ENCODE measurements at places on chromosomes 2 and 18.

DNA sequence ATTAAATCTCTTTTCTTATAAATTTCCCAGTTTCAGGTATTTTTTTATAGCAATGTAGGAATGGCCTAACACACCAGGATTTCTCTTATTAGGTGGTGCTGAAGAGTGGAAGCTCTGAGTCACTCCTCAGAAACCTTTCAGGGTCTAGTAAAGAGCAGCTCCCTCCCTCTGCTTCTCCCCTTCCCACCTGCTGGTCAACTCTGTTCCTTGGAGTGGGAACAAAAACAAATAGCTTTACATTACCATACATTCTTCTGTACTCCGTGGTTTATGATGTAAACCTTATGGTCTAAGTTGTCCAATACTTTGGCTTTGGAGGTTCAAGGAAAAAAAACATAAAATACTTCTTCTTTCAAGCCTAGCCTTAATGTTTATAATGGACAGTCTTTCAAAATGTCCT, 2.7 kb upstream of the IL1R1 start:
- DNase-seq = no peak
- no peaks in the 10 kb centered on the region for H3K36me3 ChIP-seq
- H3K4me3 ChIP-seq = no peak overlapping the region
- H3K27me3 ChIP-seq = no peaks in the 10 kb centered on the region

- no peak overlapping the region for H3K4me3 ChIP-seq
- peaks cover 4% of the 10 kb centered on the region for H3K4me1 ChIP-seq
- H3K36me3 ChIP-seq = no peaks in the 10 kb centered on the region
- no peak overlapping the region for H3K27ac ChIP-seq
- DNase-seq = no peak
- no peaks in the 10 kb centered on the region for H3K27me3 ChIP-seq
These were observed 272.6 kb downstream of the ARHGAP15 start for GRCh38 chr2:143401861-143402260.

GRCh38 chr2:83022631-83023210, 1436.4 kb downstream of the SUCLG1 start:
- no peak overlapping the region for H3K4me3 ChIP-seq
- H3K27me3 ChIP-seq = no peaks in the 10 kb centered on the region
- no peak for DNase-seq
- no peaks in the 10 kb centered on the region for H3K36me3 ChIP-seq
- H3K4me1 ChIP-seq = no peaks in the 10 kb centered on the region
- no peak overlapping the region for H3K27ac ChIP-seq

GRCh38 chr2:206069417-206069816, 16.6 kb downstream of the INO80D start:
- DNase-seq = no peak
- no peaks in the 10 kb centered on the region for H3K27me3 ChIP-seq

GRCh38 chr18:10259901-10260300, 194.5 kb upstream of the APCDD1 start:
- no peaks in the 10 kb centered on the region for H3K36me3 ChIP-seq
- DNase-seq = no peak
- H3K27me3 ChIP-seq = no peaks in the 10 kb centered on the region
- H3K4me1 ChIP-seq = no peaks in the 10 kb centered on the region
- no peak overlapping the region for H3K4me3 ChIP-seq

DNA sequence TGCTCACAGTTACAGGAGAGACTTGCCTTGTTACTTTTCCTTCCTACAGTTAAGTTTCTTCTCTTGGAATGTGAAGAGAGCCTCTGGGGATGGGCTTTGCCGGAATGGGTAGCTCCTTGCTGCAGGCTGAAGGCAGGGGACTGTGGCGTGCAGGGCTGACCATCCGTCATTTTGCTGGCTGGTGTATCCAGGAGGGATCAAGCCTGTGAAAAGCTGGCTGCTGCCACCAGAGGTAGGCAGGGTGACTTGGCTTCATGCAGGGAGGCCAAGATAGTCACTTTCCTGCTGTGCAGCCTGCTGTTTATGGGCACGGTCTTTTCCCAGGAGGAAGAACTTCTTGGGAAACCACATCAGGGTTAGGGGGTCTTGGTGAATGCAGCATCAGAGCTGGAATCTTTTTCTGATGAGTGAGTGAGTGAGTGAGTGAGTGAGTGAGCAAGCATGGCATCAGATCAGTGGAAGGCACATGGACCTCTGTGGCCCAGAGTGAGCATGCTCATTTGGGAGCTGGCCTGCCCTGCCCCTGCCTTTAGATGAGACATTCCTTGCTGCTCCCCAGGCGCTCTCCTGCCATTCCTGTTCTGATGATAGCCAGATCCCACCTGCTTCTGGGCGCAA, 33.0 kb downstream of the FHOD3 start:
- H3K36me3 ChIP-seq = no peaks in the 10 kb centered on the region
- no peaks in the 10 kb centered on the region for H3K27me3 ChIP-seq
- H3K27ac ChIP-seq = no peak overlapping the region
- no peak for DNase-seq
- no peaks in the 10 kb centered on the region for H3K4me1 ChIP-seq
- no peak overlapping the region for H3K4me3 ChIP-seq

GRCh38 chr18:26863921-26864497, 1.5 kb downstream of the AQP4 start:
- H3K27ac ChIP-seq = no peak overlapping the region
- peaks cover 39% of the 10 kb centered on the region for H3K27me3 ChIP-seq
- peaks cover 5% of the 10 kb centered on the region for H3K4me1 ChIP-seq

- DNase-seq = no peak
- H3K4me3 ChIP-seq = no peak overlapping the region
- H3K27me3 ChIP-seq = no peaks in the 10 kb centered on the region
- H3K4me1 ChIP-seq = peaks cover 18% of the 10 kb centered on the region
These were observed 14.5 kb downstream of the SESTD1 start for GRCh38 chr2:179250095-179250494.

DNA sequence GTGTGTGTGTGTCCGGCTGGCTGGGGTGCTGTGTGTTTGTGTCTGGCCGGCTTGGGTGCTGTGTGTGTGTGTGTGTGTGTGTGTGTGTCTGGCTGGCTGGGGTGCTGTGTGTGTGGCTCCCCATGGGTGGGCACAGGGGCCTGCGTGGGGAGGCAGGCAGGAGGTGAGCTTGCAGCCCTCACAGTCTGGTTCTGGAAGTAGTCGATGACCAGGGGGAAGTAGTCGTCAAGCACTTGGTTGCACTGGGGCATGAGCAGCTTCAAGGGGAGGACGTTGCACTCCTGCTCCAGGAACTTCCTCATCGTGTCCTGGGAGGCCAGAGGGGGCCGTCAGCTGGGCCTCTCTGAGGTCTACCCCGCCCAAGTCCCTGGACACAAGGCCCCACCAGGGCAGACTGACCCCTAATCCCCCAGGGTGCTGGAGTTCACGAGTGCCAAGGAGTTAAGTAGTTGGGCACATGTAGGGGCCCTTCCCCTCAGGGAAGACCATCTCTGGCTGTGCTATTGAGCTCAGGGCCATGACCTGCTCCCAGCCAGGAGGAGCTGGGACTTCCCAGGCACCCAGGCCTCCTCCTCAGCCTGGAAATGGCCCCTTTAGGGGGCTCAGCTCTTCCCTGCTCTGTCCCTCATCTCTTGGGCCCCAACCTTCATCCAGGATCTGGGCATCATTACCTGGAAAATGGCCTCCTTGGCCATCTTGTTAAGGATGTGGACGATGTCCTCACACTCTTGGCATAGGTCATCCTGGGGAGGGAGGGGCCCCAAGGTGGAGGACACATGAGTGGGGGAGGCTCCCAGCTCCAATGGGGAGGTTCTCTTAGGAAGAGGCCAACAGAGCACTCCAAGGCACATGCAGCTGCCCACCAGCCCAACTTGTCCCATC, 1.3 kb downstream of the SFTPB start:
- no peaks in the 10 kb centered on the region for H3K36me3 ChIP-seq
- H3K4me3 ChIP-seq = no peak overlapping the region
- H3K27ac ChIP-seq = no peak overlapping the region
- no peaks in the 10 kb centered on the region for H3K27me3 ChIP-seq
- no peaks in the 10 kb centered on the region for H3K4me1 ChIP-seq
- DNase-seq = no peak

DNA sequence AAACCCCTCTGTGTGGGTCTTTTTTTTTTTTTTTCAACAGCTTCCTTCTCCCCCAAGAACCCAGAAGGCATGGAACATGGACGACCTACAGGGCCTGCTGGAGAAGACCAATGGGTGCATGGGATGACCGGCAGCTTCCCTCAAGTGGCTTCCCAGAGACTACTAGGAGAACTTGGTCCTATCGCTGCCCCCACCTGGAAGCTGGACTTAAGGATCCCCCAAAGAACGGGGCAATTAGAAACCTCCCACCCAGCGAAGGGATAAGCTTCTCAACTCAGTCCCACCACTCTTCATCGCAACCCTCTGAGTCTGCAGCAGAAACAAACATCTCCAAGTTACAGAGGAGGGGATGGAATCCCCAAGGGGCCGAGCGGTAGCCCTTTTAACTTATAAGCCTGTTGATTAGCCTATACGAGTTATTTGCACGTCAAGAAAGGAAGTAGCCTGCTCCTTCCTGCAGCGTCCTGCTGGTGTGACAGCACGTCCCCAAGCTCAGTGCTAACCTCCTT, 1.4 kb downstream of the ACTR1B start:
- peaks cover 39% of the 10 kb centered on the region for H3K36me3 ChIP-seq
- H3K27me3 ChIP-seq = no peaks in the 10 kb centered on the region
- H3K4me3 ChIP-seq = peak overlapping the region; percentile 89
- DNase-seq = no peak

DNA sequence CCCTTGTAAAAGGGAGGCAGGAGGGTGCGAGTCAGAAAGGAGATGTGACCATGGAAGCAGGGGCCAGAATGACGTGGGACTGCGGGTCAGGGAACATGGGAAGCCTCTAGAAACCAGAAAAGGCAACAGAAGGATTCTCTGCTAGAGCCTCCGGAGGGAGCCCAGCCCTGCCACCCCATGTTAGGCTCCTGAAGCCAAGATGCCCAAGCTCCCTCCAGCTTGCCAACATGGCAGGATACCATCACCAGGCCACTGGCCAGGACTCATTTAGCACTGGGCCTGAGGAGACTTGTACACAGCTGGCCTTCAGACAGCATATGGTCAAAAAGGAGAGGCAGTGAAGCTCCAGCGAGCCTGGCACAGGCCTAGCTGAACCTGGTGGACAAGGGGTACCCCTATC, 5.6 kb downstream of the TMEM247 start:
- H3K4me3 ChIP-seq = no peak overlapping the region
- no peaks in the 10 kb centered on the region for H3K36me3 ChIP-seq
- peaks cover 5% of the 10 kb centered on the region for H3K27me3 ChIP-seq
- H3K27ac ChIP-seq = no peak overlapping the region
- no peak for DNase-seq
- peaks cover 10% of the 10 kb centered on the region for H3K4me1 ChIP-seq

DNA sequence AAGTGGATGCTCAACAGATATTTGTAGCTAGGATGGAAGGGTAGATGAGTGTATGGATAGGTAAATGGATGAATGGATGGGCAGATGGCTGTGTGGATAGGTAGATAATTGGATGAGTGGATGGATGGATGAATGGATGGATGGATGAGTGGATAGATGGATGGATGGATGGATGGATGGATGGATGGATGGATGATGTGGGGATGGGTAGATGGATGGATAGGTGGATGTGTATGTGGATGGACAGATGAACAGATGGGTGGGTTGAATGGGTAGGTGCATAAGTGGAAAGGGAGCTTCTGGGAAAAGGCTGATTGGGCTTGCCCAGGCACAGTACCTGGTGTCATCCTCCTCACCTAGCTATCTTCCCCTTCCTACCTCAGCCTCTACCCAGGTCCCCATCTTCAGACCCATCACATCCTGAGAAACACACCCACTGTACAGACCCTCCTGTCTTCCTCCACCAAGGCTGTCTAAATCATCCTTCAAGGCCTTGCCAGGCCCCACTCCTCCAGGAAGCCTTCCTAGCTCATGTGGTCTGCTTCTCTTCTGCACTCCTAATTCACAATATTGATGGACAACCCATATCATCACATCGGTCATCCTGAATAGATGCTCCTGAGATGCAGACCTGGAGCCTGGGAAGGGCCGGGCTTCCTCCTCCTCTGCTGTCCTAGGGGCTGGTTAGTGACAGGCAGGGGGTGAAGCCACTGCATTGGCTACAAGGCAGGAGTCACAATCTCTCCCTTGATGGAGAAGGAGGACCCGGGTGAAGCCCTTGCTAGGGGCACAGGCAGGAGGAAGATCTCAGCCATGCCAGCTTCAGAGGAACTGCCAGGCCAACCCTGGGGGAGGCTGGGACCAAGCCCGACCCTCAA, 49.4 kb downstream of the SMAD7 start:
- DNase-seq = no peak
- peak overlapping the region; percentile 77 for H3K27ac ChIP-seq
- peaks cover 36% of the 10 kb centered on the region for H3K4me1 ChIP-seq
- no peak overlapping the region for H3K4me3 ChIP-seq
- H3K36me3 ChIP-seq = no peaks in the 10 kb centered on the region

GRCh38 chr18:56168049-56168781, 470.2 kb downstream of the TXNL1 start:
- H3K4me3 ChIP-seq = no peak overlapping the region
- no peak for DNase-seq
- H3K27me3 ChIP-seq = no peaks in the 10 kb centered on the region
- H3K36me3 ChIP-seq = no peaks in the 10 kb centered on the region
- peaks cover 40% of the 10 kb centered on the region for H3K4me1 ChIP-seq

GRCh38 chr2:141692829-141693228, 438.0 kb downstream of the LRP1B start:
- H3K4me1 ChIP-seq = no peaks in the 10 kb centered on the region
- no peaks in the 10 kb centered on the region for H3K36me3 ChIP-seq
- no peak for DNase-seq
- no peaks in the 10 kb centered on the region for H3K27me3 ChIP-seq
- no peak overlapping the region for H3K4me3 ChIP-seq
- no peak overlapping the region for H3K27ac ChIP-seq

- no peak overlapping the region for H3K4me3 ChIP-seq
- no peak for DNase-seq
- no peaks in the 10 kb centered on the region for H3K36me3 ChIP-seq
- H3K27me3 ChIP-seq = no peaks in the 10 kb centered on the region
- H3K4me1 ChIP-seq = no peaks in the 10 kb centered on the region
These were observed 109.5 kb downstream of the NXPH2 start for GRCh38 chr2:138670734-138671133.

DNA sequence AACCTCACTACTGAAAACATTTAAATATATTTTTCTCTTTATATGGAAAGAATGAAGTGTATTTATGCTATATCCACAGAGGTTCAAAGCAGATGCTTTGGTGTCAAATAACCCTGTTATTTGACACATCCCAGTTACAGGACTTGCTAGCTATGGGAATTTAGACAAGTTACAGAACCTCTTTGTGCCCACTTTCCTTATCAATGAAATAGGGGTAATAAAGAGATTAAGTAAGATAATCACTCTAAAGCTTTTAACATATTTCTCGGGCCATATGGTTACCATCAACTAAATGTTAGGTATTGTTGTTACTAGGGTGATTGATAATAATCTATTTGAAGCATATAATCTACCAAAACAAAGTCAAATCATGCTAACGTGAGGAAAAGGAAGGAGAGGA, 1660.6 kb upstream of the NXPH2 start:
- DNase-seq = no peak
- no peak overlapping the region for H3K27ac ChIP-seq
- no peaks in the 10 kb centered on the region for H3K4me1 ChIP-seq
- no peaks in the 10 kb centered on the region for H3K27me3 ChIP-seq
- no peaks in the 10 kb centered on the region for H3K36me3 ChIP-seq
- no peak overlapping the region for H3K4me3 ChIP-seq
